ENCODE measurements at places on chromosomes 12 and 14. TPM values are rescaled to one million over a fixed set of nuclear protein-coding genes. Genes with fewer than 3 reads are reported as not detected.
A peak's percentile ranks its signal among the peaks of the same experiment; 100 is the strongest.

- DNase-seq = peak; percentile 5
Measured at GRCh38 chr14:41607966-41608663, 1.4 kb downstream of the LRFN5 start.

DNA sequence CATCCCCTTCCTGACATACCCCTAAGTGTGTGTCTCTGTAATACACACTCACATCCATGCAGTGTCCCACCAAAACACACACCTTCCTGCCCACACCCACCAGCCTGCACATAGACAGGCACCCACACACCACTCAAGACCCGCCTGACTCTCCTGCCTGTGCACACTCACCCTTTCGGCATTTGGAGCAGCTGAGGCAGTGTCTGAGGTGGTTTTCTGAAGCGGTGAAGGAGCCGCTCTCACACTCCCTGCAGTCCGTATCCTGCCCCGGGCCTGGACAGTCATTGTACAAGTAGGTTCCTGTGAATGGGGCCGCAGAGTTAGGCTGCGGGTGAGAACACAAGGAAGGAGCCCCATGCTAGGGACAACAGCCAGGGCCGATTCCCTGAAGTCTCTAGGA, 8.3 kb downstream of the TNFRSF1A start:
- no peak for DNase-seq

CISTR gene
- total RNA-seq = not detected

DNA sequence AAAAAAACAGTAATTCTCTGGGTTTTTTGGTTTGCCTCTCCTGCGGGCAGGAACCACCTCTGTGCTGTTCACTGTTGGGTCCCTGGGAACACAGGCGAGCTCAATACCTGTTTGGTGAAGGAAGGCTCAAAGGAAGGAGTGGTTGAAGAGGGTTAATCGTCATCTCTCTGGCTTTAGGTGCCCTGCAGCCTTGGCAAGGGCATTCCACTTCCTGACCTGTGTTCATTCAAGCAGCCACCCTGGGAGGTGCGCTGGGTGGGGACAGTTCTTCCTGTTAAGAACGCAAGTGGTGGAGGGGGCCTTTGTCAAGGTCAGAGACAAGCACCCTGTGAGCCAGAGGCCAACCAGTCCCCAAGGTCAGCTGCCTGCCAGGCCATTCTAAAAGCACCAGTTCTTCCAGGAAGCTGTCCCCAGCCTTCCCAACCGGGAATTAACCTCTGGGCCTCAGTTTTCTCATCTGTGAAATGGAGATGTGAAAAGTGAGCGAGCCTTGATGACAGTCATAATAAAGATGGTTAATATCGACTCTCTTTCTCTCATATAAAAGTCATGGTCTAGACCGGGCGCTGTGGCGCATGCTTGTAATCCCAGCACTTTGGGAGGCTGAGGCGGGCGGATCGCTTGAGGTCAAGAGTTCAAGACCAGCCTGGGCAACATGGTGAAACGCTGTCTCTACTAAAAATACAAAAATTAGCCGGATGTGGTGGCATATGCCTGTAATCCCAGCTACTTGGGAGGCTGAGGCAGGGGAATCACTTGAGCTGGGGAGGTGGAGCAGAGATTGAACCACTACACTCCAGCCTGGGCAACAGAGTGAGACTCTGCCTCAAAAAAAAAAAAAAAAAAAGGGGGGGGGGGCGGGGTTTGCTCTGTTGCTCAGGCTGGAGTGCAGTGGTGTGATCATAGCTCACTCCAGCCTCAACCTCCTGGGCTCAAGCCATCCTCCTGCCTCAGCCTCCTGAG, 6.1 kb downstream of the RHOF start:
- DNase-seq = no peak

PIK3C2G gene
- total RNA-seq = 0.89 TPM

- DNase-seq = no peak
Measured at GRCh38 chr12:15004421-15004820, 31.6 kb downstream of the PDE6H start.

- no peak for DNase-seq
Measured at GRCh38 chr12:106088811-106089485, 49.8 kb downstream of the NUAK1 start.

DNA sequence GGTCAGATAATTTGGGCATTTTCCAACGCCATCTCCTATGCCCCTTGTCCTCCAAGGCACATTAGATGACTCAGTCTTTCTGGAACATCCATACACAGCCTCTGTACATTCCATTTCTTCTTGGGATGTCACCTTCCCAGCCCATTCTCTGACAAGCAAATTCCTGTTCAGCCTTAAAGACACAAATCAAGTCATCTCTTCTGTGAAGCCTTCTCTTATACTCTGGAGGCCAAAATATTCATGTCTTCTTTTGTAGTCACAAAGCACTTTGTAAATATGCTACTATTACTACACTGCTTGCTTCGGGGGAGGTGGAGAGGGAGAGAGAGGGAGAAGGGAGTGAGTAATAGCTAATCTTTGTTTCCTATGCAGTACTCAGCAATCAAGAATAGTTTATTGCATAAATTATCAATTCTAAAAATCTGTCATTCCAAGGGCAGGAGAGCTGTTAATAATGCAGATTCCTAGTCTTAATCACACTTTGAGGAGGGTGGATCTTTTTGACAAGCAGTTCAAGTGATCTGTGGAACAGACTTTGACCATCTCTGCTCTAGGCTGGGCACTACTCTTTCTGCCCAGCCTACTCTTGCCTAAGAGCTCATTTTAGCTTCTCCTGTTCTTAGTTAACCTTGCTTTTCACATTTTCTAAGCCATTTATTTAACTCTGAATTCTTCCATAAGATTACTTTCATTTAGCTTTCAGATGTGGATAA, 27.9 kb downstream of the KCNMB4 start:
- DNase-seq = no peak

BCL7A gene
- 6.7 TPM for total RNA-seq
